ENCODE measurements at places on chromosomes 2 and 18. TPM values are rescaled to one million over a fixed set of nuclear protein-coding genes. Genes with fewer than 3 reads are reported as not detected.

The ARHGAP28 gene
- 9.2 TPM for total RNA-seq

The BIN1 gene
- 143 TPM for total RNA-seq

The LIPG gene
- 0.28 TPM for total RNA-seq

The CHAC2 gene
- total RNA-seq = 2.4 TPM

The OR6B3 gene
- total RNA-seq = not detected

The CD302 gene
- 52.5 TPM for total RNA-seq

The EVX2 gene
- total RNA-seq = not detected

The CDH7 gene
- total RNA-seq = not detected

The MOGAT1 gene
- total RNA-seq = not detected

The ANKRD12 gene
- total RNA-seq = 45.6 TPM

The SCN1A gene
- not detected for total RNA-seq

The SAG gene
- not detected for total RNA-seq

The SCYGR6 gene
- not detected for total RNA-seq

GRCh38 chr2:235605312-235606003, 111.6 kb downstream of the AGAP1 start:
- DNase-seq = peak; percentile 31

- DNase-seq = peak; percentile 35
These were observed 44.5 kb upstream of the COPS8 start for GRCh38 chr2:237041231-237041630.

GRCh38 chr2:203689426-203690116, 16.9 kb upstream of the CD28 start:
- DNase-seq = no peak

DNA sequence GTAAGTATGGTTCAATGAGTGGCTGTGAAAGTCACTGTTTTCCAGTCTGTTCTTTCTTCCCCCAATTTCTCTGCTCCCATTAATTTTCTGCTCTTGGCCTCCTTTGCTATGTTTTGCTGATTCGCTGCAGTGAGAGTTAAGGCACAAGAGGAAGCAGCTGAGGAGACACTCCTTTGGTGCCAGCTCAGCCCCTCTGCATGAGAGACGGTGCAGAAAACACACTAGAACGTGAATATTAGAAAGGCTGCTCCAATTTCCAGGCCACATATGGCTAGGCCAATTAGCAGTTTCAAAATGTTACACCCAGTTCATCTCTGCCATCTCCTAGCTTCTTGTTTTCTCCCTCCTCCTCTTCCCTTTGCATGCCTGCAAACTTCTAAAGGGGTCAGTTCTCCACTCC, 38.9 kb downstream of the AKAIN1 start:
- DNase-seq = no peak

DNA sequence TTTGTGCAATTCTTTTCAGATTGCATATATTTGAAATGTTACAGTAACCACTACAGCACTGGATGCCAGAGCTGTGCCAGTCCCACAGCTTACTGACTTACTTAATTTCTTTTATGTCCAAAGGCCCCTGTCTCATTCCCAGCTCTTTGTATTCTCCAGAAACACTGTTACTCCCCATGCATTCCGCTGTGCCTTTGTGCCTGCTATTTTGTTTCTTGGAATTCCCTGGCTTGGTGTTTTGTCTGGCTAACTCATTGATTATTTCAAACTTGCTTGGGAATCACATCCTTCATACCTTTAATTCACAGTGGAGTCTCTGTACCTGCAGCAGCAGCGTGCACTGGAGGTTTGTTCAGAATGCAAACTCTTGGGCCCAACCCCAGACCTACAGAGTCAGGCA, 601.9 kb upstream of the DDX18 start:
- DNase-seq = no peak

DNA sequence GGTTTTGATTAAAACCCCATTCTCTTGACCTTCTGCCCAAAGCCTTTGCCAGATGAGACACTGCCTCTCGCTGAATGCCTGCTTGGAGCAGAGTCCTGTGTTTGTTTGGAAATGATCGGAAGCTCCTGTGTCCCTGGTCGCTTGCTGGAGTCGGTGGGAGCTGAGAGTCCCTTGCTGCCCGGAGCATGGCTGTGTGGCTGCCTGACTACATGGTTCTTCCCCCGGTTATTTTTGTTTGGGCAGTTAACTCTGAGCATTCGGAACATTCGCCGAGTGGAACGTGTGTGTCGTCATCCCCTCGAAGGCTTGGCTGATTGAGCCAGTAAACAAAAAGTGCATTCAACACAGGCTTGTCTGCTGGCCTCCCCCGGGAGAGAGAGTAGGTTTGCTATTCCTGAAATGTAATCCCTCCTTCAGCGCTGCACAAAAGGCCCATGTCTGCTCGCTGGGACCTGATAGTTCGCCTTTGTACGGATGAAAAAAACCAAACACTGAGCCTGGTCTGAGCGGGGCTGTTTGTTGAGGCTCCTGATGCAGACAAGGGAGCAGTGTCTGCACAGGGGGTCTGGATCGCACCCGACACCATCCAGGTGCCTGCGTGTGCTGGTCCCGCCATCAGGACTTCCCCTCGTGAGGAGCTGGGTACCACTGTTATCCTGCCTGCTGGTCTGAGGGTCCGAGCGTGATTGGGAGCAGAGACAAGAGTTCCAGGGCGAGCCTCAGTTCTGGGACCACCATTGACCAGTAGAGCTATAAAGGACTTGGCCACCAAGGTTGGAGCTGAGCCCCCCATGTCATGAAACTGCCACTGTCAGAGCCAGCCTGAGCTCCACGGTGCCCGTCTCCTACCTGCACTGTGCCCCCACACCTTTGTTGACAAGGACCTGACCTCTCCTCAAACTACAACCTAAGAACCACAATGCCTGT, 83.8 kb downstream of the AGAP1 start:
- DNase-seq = no peak

DNA sequence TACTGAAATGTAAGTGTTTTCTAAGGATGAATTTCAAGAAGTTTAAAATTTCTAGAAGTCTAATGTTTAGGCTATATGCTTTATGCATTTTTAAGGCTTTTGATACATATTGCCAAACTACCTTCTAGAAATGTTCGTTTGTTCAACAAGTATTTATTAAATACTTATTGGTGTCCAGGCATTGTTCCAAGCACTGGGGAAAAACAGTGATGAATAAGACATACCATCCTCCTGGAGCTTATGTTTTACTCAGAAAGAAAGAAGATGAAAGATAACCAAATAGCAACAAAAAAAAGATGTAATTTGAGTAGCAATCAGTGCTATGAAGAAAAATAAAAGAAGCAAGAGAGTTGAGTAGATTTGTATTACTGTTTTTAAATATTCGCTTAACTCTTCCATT, 692.9 kb downstream of the SLC4A3 start:
- no peak for DNase-seq

GRCh38 chr2:43049836-43050801, 176.3 kb downstream of the ZFP36L2 start:
- DNase-seq = no peak

DNA sequence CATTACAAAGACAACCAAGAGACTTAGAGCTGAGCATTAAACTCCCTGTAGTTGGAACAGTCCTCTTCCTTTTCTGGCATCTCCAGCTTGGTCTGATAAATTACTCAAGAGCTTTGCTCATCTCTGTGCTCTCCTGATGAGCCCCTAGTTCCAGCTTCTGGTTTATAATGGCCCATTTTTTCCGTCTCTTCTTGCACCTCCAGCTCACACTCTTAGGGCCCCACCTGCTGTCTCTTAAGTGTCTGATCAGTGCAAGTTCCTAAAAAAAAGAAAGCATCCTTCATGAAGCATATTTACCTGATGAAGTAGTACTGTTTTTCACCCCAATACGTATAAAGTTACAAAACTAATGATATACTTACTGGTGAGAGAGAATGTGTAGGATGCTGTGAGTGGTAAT, 822.9 kb downstream of the RNF144A start:
- DNase-seq = no peak

- DNase-seq = no peak
These were observed 36.5 kb upstream of the AFF3 start for GRCh38 chr2:100178864-100179263.

DNA sequence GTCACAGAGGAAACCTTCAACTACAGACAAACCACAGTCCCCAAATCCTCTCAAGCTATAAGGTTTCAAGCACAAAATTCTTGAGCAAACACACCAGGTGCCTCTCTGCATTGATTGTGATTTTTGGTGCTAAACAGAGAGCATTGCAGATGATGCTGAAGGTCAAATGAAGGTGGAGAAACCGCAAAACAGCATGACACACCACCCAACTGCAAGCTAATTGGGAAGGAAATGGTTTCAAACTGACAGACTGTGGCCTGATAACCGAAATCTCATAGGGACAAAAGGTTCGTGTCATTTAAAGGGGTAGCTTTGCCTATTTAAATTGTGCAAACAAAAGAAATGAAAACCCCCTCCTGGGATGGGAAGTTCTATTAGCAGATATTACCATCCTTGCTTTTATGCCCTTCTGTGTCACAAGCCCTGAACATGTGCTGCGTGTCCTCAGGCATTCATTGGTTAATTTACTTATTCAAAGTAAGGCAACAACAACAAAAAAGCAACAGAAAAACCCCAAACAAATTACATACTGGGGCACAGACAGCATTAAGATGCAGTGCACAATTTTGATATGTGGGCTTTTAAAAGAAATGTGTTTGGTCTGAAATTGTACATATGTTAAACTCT, 154.9 kb downstream of the AQP4 start:
- no peak for DNase-seq

DNA sequence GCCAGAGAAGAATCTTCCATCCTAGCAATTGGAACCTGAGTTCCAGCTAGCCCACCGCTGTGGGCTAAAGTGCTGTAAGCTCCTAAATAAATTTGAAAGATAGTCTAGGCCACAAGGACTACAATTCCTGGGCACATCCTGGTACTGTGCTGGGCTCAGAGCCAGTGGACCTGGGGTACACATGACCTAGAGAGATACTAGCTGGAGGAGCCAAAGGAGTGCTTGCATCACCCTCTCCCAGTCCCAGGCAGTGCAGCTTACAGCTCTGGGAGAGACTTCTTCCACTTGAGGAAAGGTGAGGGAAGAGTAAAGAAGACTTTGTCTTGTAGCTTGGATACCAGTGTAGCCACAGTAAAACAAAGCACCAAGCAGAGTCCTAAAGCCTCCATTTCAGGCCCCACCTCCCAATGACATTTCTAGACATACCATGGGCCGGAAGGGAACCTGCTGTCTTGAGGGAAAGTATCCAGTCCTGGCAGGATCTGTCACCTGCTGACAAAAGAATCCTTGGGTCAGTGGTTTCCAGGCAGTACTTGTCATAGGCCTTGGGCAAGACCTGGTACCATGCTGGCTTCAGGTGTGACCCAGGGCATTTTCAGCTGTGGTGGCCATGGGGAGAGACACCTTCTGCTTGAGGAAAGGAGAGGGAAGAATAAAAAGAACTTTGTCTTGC, 89.5 kb downstream of the TMEM185B start:
- DNase-seq = no peak

- DNase-seq = no peak
These were observed 35.7 kb downstream of the CELF4 start for GRCh38 chr18:37529863-37530262.

- DNase-seq = peak; percentile 62
These were observed 249.2 kb downstream of the NBAS start for GRCh38 chr2:15311926-15312325.

DNA sequence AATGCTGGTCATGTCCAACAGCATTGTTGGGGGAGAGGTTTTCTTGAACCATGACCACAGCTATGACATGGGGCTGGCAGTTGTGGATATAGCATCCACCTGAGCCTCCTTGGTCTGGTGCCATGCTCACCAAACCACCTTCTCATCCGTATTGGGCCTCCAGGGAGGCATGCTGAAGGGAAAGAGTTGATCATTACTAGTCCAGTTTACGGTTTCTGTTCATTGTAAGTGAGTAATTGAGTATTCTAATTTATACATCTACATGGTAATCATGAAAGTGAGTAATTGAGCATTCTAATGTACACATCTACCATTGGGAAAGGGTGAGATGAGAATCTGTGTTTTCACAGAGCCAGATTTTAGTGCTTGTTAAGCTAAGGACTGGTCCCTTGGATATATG, 6.8 kb downstream of the TMEM87B start:
- no peak for DNase-seq

- DNase-seq = no peak
These were observed 9.4 kb upstream of the RAPGEF4 start for GRCh38 chr2:172726172-172726735.

DNA sequence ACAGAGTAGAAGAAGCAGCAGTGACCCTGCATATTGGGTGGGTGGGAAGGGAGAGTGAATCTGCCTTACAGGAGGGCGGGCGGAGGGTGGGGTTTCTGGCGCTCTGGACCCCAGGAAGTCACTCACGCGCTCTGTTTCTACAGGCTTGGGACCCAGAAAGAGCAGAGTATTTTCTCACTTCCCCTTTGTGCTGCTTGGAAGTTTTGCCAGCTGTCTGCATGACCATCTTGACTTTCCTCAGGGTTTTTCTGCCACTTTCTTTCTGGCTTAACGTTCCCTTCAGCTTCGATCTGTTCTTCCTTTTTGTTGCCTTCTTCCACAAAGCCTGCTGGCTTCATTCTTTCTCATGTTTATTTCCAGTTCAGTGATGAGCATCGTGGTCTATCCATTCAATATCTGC, 383.1 kb downstream of the GALR1 start:
- no peak for DNase-seq

DNA sequence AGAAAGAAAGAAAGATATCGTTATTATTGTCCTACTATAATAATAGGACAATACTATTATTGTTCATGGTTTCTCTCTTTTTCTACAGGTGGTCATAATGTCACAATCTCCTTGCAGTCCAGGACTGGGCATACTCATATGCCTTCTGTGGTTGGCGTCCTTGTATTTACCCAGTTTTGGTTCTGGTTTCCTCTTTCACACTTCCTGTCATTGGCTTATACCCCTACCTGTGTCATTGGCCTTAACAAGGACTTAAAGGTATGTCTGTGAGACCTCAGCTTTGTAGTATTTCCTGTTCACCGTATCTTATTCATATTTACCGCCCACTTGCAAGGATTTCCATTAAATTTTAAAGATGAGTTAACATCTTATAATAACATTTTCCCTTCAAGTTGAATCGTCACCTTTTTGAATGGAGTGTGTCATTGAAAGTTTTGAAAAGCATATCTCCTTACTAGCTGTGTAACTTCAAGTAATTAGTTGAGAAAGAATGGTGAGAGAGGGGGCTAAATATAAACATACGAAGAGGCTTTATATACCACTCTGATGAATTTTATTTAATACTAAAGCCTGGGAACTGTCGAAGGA, 36.5 kb upstream of the HTR2B start:
- no peak for DNase-seq

DNA sequence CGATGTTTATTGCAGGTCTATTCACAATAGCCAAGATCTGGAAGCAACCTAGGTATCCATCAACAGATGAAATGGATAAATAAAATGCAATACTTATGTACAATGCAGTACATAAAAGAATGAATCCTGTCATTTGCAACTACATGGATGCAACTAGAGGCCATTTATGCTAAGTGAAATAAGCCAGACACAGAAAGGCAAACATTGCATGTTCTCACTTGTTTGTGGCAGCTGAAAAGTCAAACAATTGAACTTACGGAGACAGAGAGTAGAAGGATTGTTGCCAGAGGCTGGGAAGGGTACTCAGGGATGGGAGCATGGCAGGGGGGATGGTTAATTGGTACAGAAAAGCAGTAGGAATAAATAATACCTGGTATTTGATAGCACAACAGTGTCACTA, 563.9 kb downstream of the TMX3 start:
- DNase-seq = no peak

- DNase-seq = no peak
These were observed 757.4 kb downstream of the SATB2 start for GRCh38 chr2:198700319-198700718.

GRCh38 chr2:144132357-144132756, 387.6 kb downstream of the ZEB2 start:
- DNase-seq = no peak

- DNase-seq = no peak
These were observed 437.0 kb upstream of the ETAA1 start for GRCh38 chr2:66960161-66960560.

- DNase-seq = no peak
These were observed 132.3 kb upstream of the PELI1 start for GRCh38 chr2:64276417-64277095.
